Type B pancreatic cell (in vitro differentiated cells): ENCODE measurements at places on chromosomes 4 and X. TPM values are rescaled to one million over a fixed set of nuclear protein-coding genes. Genes with fewer than 3 reads are reported as not detected.

Gene NHS
- total RNA-seq = 9.2 and 27.8 TPM in 2 replicates

Gene GNRHR
- total RNA-seq = not detected in 2 replicates

Gene SGCB
- total RNA-seq = 23.6 and 39.1 TPM in 2 replicates

DNA sequence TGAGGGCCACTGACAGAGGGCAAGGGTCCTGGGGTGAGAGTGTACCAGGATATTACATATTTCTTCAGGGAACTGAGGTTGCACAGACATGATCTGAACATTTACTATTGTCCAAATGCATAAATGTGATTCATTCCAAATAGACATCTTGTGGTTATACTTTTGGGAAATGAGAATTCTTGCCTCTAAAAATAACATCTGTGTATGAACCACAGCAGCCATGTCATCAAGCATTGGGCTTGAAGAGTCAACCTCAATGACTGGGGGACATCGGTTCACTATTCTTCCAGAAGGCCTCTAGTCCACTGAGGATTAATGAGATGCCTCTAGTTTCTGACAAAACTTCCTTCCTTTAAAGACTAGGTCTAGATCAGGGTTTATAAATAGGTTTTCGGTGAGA, 193.1 kb upstream of the GPC4 start:
- no peak for DNase-seq

DNA sequence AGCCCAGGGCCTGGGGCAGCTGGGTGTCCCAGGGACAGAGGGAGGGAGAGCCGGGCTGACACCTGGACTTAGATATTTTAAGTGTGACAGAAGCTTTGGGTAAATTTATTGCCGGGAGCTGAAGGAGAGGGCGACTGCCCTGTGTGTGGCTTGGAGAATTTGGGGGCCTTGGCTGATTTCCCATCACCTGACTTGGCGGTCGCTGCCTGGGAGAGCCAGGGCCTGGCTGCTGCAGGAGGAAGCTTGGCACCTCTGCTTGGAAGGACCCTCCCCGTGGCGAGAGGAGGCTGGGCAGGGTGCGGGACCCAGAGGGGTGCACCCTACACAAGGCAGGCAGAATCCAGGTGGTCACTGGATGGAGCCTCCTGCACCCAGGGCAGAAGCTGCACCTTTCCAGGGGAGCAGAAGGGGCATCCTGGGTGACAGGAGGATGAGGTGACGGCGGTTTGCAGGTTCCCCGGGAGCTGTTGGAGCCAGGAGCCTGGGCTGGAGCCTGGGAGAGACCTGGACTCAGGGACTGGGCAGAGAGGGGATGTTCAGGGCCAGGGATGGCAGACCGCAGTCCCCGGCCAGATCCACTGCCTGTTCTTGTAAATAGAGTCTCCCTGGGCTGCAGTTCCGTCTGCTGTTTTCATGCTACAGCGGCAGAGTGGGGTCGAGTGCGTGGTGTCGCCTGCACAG, 72.0 kb downstream of the RGS12 start:
- no peak for DNase-seq

- no peak for DNase-seq
Measured at GRCh38 chrX:13479452-13479813, 90.0 kb upstream of the EGFL6 start.

- no peak for DNase-seq
Measured at GRCh38 chr4:130028552-130028951, 932.6 kb downstream of the C4orf33 start.

GRCh38 chrX:20498851-20499635, 232.3 kb upstream of the RPS6KA3 start:
- DNase-seq = no peak
